ENCODE measurements at places on chromosomes 3 and 15. TPM values are rescaled to one million over a fixed set of nuclear protein-coding genes. Genes with fewer than 3 reads are reported as not detected.

PRSS50 gene
- 0.47 TPM for total RNA-seq

ALDH1A2 gene
- total RNA-seq: 0.31 TPM

- DNase-seq: no peak
Measured at GRCh38 chr15:31262901-31263671, 63.5 kb upstream of the KLF13 start.

- no peak for DNase-seq
Measured at GRCh38 chr15:52683580-52683979, 4.4 kb upstream of the ATOSA start.

- no peak for DNase-seq
Measured at GRCh38 chr3:38376098-38376816, 29.7 kb downstream of the XYLB start.
